Osteocyte (in vitro differentiated cells): ENCODE measurements at places on chromosomes 1 and 21. TPM values are rescaled to one million over a fixed set of nuclear protein-coding genes. Genes with fewer than 3 reads are reported as not detected.
A peak's percentile ranks its signal among the peaks of the same experiment; 100 is the strongest.

Gene KIF14
- 2.6 and 2.8 TPM in 2 replicates for total RNA-seq

Gene RABGGTB
- 59.9 and 62.5 TPM in 2 replicates for total RNA-seq

Gene HMGCS2
- not detected in 2 replicates for total RNA-seq

Gene DISP3
- total RNA-seq: 0.21 and 0.43 TPM in 2 replicates

Gene KCNK2
- not detected in 2 replicates for total RNA-seq

Gene LRRC38
- not detected in 2 replicates for total RNA-seq

Gene GPR153
- 4.2 and 4.4 TPM in 2 replicates for total RNA-seq

Gene HCN3
- 3.7 and 4.1 TPM in 2 replicates for total RNA-seq

- no peak for DNase-seq
Observed at GRCh38 chr1:43272161-43272560, 2.4 kb downstream of the TMEM125 start.

- DNase-seq: no peak
Observed at GRCh38 chr1:215056584-215056983, 26.0 kb upstream of the KCNK2 start.

- no peak for DNase-seq
Observed at GRCh38 chr21:40372506-40372905, 474.5 kb downstream of the DSCAM start.

DNA sequence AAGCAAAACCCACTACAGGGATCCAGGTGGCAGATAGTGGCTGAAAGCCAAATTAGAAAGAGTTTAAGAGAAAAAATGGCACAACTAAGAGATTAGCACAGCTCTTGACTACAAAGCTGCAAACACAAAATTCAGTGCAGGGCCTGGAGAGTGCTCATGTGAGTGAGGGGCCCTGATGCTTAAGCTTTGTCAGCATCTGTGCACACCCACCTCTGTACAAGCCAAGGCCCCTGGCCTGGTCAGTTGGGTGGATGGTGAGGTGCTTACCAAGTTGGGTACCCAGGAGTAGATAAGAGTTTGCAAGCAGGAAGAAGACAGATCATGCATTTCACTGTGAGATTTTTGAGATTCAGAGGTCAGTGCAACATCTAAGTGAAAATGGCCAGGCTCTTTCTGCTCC, 62.7 kb upstream of the ATP1B1 start:
- no peak for DNase-seq

- DNase-seq: no peak
Observed at GRCh38 chr1:184022668-184023067, 14.9 kb downstream of the COLGALT2 start.

DNA sequence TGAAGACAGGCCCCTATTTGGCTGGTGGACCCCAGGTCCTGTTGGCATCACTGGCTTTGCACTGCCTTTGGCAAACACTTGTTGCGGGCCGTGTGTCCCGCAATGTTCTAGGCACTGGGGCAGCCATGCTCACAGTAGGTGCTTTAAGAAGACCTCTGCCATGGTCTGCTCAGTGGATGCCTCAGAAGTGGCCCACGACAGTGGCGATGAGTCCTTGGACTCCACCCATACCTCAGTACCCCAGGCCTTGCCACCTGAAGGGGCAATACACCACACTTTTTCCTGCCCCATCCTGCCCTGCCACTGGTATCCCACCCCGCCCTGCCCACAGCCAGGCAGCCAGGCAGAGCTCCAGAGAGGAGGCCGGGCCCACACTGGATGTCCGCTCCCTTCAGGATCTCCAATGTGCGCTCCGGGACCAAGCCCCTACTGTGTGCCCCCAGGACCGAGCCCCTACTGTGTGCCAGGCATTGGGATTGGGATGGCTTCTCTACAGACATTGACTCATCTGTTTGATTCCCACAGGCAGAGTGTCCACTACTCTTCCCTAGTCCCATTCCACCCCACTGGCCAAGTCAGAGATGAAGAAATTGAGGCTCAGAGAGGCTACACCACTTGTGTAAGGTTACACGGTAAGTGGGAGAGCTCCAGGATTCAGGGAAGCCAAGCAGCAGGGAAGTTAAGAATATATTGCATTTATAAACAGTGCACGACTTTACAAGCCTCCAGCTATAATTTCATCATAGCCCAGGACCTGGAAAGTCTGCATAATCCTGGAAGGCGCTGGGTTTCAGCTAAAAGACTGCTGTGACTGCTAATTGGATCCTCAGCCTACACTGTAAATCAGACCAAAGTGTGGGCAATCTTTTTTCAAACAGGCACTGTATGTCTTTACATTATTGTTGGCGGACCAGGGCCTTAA, 101.6 kb downstream of the DMRTB1 start:
- DNase-seq: no peak

- DNase-seq: no peak
Observed at GRCh38 chr1:34846265-34846664, 13.3 kb downstream of the SMIM12 start.

- DNase-seq: peak; percentile 54
Observed at GRCh38 chr1:160818207-160818937, 22.4 kb downstream of the LY9 start.

DNA sequence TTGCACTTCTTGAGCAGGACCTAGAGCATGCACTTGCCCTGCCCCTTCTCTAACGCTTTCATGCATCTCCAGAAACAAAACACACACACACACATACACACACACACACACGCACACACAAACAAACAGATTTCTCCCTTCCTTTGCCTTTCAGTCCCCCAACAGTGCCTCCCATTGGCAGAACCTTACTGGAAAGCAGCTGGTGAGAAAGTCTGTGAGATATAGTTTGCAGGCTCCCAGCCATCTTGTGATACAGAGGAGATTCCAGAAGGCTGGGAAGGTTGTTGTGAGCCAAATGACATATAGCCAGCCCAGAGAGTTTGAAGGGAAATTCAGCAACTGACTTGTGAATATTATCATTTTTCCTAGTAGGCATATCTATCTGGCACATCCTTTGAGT, 35.9 kb upstream of the ZRANB2 start:
- DNase-seq: no peak

DNA sequence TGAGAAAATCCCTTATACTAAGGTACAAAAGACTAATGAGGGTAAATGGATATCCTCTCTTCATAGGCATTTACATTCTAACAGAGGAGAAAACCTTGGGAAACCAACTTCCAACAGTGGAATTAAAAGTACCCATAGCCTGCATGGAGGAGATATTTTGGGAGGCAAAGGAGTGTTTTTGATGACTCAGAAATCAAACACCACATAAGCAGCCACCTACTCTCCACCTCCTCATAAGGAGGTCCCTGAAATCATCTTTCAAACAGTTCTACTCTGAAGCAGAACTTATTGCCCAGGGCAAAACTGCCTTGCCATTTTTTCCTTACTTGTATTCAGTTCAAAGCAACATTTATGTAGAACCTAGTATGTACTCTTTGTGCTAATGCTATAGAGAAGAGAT, 211.3 kb downstream of the KCNH1 start:
- DNase-seq: no peak

DNA sequence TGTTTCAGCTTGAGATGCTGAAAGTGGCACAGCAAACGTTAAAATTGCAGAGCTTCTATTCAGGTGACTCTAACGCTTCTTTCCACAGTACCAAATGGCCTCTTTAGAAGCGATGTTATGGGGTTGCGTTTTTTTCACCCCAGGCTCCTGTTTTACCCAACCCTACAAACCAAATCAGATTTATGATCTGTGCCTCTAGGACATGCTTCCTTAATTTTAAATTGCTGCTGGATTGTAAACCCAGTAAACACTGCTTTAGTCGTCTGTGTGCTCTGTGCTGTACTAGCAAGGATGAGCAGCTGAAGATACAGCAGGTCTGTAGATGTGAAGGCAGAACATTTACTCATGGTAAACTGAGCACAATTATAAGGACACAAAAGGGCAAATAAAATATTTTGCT, 13.0 kb downstream of the KCNK2 start:
- DNase-seq: no peak

- no peak for DNase-seq
Observed at GRCh38 chr21:28590026-28590425, 402.7 kb downstream of the LTN1 start.

GRCh38 chr1:188022661-188023060, 1193.9 kb downstream of the PLA2G4A start:
- DNase-seq: no peak

DNA sequence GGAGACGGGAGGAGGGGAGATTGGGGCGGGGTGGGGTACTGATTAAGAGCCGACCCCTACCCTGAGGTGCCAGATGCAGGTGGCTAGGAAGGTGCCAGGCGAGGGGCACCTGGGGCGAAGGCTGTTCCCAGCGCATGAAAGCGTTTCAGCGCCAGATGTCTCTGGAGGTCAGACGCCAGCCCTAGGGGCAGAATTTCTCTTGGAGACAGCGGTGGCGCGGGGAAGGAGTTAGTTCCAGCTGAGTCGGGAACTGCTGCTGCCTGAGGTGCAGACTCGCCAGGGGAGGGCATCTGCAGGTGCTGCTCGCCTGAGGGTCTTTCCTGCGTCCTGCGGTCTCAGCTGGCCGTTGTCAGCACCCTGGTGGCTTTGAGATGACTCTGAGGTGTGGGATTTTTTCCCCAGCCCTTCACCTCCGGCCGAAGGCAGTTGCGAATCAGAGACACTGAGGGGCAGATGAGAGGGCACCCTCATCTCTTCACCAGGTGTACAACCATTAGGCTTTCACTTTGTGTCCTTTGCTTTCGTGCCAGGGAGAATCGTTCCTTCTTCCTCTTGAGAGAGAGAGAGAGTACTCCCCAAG, 539 bp downstream of the CGN start:
- DNase-seq: no peak

DNA sequence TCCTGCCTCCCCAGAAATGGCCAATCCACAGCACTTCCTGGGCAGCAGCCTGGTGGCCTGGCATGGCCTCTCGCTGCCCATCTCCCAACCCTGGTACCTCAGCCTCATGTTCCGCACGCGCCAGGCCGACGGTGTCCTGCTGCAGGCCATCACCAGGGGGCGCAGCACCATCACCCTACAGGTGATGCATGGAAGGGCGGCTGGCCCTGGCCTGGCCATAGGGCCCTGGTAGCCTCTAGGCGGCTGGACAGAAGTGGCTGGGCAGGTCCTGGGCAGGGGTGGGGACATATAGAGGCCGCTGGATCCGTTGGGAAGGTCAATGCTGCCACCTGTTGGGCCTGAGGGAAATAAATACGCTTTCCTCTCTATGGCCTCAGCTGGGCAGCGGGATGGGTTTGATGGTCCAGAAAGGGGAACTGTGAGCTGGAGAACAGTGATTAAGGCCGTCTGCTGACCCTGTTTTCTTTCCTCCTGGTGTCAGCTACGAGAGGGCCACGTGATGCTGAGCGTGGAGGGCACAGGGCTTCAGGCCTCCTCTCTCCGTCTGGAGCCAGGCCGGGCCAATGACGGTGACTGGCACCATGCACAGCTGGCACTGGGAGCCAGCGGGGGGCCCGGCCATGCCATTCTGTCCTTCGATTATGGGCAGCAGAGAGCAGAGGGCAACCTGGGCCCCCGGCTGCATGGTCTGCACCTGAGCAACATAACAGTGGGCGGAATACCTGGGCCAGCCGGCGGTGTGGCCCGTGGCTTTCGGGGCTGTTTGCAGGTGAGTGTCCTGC, 14.4 kb downstream of the CELSR2 start:
- peak; percentile 94 for DNase-seq

GRCh38 chr1:1024149-1024770, 4.3 kb downstream of the AGRN start:
- no peak for DNase-seq

GRCh38 chr1:117271959-117272358, 61.2 kb upstream of the VTCN1 start:
- no peak for DNase-seq

- no peak for DNase-seq
Observed at GRCh38 chr1:71086331-71086730, 5.5 kb upstream of the ZRANB2 start.

DNA sequence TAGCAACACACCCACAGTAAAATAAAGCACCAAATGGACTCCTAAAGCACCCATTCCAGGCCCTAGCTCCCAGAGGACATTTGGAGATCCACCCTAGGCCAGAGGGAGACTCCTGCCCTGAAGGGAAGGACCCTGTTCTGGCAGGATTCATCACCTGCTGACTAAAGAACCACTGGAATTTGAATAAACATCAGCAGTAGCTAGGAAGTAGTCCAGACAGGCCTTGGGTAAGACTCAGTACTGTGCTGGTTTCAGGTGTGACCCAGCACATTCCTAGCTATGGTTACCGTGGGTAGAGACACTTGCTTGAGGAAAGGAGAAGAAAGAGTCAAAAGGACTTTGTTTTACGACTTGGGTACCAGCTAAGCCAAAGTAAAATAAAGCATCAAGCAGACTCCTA, 92.7 kb upstream of the LRRC7 start:
- no peak for DNase-seq

- no peak for DNase-seq
Observed at GRCh38 chr1:43277116-43277876, 7.5 kb downstream of the TMEM125 start.
